Kasumi-1 (cell line): ENCODE measurements at places on chromosomes 6 and 20.
A peak's percentile ranks its signal among the peaks of the same experiment; 100 is the strongest.

DNA sequence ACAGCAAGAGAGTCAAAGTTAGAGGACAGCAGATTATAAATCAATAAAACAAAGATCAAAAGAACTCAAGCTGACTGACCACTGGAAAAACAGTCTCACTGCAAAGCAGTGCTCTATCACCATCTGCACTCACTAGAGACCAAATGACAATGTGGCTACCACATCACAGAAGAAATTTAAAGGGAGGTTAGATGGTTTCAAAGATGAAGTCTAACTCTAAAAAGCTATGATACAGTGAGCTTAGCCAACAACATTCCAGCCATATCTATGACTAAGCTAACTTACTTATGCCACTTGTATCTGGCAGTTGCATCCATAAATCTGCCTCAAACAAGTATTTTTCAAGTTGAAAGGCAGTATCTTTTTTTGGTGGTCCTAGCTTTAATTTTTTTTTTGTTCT is 68.6 kb downstream of the ARHGAP18 start:
- no peak for DNase-seq

DNA sequence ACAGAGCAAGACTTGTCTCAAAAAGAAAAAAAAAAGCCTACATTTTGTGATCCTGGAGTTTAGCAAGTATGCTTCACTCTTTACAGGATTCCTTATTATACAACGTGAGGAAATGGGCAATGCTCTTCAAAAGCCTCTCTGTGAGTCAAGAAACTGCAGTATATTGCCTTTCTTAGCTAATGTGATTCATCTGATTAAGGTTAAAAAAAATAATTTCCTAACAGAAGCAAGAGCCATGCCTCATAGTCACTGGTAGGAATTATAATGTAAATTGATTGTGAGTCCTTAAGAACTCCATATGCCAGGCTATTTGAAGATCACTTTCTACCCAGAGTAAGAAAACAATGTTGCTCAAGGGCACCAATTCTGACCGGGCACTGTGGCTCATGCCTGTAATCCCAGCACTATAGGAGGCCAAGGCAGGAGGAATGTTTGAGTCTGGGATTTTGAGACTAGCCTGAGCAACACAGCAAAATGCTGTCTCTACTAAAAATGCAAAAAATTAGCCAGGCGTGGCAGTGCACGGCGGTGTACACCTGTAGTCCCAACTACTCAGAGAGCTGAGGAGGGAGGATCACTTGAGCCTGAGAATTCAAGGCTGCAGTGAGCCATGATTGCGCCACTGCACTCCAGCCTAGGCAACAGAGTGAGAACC is 43.3 kb downstream of the SLC26A8 start:
- no peak for DNase-seq

DNA sequence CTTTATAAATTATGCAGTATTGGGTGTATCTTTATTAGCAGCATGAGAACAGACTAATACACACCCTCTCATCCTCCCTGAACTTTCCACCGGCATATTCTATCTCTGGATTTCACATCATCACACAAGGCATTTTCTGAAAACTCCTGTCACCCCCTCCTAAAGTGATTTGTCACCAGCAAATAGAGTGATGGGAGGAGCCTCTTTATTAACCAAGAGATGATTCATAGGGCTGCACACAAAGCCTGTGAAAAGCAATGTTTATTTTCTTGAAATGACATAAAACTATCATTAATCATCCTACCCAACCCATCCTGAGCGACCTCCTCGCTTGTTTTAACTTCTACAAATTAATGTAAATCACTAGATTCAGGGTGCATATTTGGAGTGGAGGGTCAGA is 394.7 kb upstream of the SULF2 start:
- DNase-seq: no peak

DNA sequence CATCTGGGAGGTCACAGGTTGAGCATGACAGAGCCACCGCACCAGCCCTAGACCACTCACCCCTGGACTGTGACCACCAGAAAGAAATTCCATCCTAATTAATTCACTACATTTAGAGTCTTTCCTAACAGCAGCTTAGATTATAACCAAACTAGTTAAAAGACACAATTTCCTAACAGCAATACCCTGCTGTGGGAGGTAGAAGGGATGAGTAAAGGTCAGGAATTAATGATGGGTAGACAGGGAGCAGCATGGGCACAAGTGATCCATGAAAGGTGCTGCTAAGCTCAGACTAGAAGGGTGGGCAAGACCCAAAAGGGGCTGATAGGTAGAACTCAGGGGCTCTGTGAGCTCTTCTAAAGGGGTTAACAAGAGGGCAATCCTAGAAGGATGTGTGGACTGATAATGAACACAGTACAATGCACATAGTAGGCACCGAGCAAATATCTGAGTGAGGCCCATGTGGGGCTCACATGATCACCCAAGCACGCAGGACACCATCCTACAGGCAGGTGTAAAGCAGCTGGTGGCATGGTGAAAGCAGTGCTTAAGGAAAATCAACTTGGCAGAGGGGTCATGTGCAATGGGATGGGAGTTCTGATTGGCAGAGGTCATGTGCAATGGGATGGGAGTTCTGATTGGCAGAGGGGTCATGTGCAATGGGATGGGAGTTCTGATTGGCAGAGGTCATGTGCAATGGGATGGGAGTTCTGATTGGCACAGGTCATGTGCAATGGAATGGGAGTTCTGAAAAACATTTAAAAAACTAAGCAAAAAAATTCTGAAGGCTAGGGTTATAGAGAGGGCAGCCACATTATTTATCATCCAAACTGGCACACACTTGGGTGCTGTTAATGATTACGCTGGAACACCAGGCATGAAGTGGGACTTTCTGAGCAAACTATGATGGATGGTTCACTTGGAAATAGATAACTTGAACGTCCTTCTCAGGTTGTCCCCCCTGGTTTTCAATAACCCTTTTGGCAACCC is 188.2 kb upstream of the FOXQ1 start:
- DNase-seq: no peak

GRCh38 chr20:61954276-61955021 is 111.2 kb downstream of the TAF4 start:
- no peak for DNase-seq

DNA sequence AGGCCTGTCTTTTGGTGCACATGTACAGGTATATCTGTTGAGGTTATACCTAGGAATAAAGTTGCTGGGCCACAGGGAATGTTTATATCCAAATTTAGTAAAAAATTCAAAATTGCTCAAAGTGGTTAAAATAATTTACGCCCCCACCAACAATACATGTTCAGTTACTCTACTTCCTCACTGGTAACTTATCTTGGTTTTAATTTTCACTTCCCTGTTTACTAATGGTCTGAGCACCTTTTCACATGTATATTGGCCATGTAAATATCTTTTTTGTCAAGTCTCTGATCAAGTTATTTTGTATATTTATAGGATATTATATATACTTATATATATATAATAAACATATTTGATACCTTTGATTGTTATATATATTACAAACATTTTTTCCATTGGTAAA is 9.7 kb downstream of the PDE7B start:
- DNase-seq: peak; percentile 11

GRCh38 chr6:156131221-156131903 is 645.8 kb upstream of the ARID1B start:
- peak; percentile 69 for DNase-seq

- no peak for DNase-seq
These were observed 108.9 kb downstream of the BCAS1 start for GRCh38 chr20:53961527-53961926.

GRCh38 chr20:17595856-17596255 is 26.0 kb downstream of the DSTN start:
- DNase-seq: no peak

DNA sequence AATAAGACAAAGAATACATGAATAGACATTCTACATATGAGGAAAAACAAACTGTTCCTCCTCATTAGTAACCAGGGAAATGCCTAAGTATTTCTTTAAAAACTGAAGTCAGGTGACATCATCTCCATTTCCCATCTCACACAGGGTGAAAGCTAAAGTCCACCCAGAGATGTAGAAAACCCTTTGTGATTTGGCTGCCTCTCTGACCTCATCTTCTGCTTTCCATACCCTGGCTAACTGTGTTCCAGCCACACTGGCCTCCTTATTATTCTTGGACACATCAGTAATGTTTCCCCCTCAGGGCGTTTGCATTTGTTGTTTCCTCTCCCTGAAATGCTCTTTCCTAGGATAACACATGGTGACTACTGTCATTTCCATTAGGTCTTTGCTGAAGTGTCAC is 40.4 kb downstream of the ESF1 start:
- DNase-seq: no peak

DNA sequence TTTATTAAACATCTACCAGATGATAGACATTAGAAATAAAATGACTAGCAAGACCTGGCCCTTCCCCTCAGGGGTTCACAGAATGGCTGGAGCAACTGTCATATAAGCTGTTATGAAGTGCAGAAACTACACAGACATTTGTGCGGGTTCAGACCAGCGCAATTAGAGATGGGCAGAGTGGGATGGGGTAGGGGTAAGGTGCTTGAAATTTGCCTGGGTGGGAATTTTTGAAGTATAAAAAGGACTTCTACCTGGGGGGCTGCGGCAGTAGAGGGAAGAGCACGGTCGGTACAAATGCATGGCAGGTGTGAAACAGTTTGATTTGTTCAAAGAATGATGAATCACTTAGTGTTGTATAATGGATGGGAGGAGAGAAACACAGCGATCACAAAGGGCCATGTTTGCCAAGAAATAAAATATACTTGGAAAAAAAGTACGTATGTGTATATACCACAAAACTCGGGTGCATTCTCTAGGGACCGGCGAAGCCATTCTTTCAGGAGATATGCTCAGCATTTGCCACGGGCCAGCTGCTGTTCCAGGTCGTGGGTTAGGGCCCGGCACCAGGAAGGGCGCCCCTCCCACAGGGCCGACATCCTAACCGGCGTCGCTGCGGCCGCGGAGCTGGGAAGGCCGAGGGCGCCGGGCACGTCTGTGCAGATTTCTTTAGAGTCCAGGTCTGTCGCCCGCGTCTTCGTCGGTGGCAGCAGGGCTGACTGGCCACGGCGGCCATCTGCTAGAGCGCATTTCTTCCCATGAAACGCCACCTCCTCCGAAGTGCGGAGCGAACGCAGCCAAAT is 809 bp upstream of the NOL7 start:
- DNase-seq: peak; percentile 17

GRCh38 chr6:37919417-37920157 is 100.1 kb downstream of the ZFAND3 start:
- DNase-seq: no peak

DNA sequence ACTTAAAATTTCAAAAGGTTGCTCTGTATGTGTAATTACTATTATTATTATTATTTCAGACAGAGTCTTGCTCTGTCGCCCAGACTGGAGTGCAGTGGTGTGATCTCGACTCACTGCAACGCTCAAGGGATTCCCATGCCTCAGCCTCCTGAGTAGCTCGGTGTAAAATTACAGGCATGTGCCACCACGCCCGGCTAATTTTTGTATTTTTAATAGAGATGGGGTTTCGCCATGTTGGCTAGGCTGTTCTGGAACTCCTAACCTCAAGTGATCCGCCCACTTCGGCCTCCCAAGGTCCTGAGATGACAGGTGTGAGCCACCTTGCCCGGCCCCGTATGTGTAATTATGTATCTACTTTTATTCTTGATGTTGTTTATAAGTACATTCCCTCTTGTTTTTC is 65.3 kb upstream of the ZNF217 start:
- no peak for DNase-seq

- peak; percentile 72 for DNase-seq
These were observed 49.3 kb upstream of the SCAF8 start for GRCh38 chr6:154683756-154684523.

DNA sequence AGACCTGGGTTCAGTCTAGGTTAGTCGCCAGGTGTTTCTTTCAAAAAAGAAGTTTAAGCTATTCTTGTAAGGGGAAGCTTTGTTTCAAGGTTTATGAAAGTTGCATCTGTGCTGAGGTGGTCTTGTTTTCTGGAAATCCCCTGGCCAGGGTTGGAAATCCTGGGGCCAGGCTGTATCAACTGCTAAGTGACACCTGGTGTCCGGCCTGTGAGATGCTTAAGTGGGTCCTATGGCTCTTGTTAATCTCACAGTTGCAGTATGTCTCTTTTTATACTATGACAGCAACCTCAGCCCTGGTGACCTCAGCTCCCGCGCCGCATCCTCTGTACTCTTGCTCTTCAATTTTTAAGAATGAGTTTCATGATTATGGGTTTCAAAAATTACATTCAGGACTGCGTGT is 72.0 kb downstream of the CHMP4B start:
- no peak for DNase-seq

- DNase-seq: no peak
These were observed 27.3 kb downstream of the ADGRF5 start for GRCh38 chr6:46894433-46894832.

DNA sequence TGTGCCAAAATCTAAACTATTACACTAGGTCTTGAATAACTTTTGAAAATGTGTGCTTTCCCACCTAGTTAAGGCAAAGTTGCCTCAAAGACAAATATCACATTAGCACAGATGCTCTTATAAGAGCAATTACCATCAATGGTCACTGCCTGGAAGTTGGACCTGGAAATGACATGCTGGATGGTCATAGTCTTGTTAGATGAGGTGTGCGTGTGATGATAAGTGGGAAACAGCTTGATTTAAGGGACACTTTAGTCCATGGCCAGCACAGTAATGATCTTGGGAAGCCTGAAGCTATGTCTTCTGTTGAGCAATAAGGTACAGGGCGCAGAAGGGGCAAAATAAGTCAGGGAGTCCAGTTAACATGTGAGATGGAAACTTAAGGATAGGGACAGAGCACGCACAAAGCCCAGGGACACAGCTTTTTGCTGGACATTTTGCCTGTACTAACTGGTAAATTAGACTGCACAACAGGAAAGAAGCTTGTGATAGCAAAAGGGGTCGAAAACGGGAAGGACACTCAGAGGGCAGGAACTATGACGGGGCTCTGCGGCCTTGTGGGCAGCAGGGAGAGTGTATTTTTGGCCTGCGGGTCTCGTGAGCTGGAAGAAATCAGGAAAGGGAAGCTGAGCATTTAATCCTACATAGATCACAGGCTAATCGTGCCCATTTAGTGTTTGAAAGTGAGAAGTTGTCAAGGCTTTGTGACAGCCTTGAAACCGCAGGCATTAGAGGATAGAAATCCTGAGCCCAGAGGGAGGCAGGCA is 66.7 kb upstream of the BMP2 start:
- DNase-seq: peak; percentile 90

DNA sequence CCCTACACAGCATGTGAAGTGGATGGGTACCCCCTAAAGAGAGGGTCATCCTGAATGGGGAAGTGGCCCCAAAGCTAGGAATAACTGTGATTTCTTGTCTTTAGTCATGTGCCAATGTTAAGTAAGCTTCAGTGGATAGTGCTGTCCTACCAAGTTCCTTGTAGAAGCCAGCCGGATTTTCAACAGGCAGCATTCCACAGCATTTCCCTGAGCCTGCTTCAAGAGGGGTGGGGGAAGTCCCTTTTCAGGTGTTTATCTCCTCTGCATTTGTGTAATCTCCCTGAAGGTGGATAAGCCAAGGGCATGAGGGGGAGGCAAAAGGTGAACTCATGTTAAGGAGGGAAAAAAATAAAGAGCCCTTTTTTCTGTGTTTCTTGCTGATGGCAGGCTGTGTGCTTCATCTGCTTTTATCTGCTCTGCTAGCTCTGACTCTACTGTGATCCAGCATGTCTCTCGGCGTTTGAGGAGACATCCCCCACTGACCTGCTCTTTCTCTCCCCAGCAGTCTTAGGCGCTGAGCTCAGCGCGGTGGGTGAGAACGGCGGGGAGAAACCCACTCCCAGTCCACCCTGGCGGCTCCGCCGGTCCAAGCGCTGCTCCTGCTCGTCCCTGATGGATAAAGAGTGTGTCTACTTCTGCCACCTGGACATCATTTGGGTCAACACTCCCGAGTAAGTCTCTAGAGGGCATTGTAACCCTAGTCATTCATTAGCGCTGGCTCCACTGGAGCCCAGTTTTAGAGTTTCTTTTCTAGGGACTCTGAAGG is 1.9 kb downstream of the EDN1 start:
- DNase-seq: no peak

GRCh38 chr6:138264372-138264880 is 46.1 kb upstream of the PBOV1 start:
- DNase-seq: no peak
